ENCODE measurements at places on chromosomes 7 and 10. TPM values are rescaled to one million over a fixed set of nuclear protein-coding genes. Genes with fewer than 3 reads are reported as not detected.

CTTNBP2 gene
- total RNA-seq = 15.9 TPM

GRCh38 chr7:51366172-51366728 is 49.6 kb upstream of the COBL start:
- H3K36me3 ChIP-seq = no peaks in the 10 kb centered on the region
- no peak overlapping the region for H3K27ac ChIP-seq
- DNase-seq = no peak

GAD2 gene
- not detected for total RNA-seq

DNA sequence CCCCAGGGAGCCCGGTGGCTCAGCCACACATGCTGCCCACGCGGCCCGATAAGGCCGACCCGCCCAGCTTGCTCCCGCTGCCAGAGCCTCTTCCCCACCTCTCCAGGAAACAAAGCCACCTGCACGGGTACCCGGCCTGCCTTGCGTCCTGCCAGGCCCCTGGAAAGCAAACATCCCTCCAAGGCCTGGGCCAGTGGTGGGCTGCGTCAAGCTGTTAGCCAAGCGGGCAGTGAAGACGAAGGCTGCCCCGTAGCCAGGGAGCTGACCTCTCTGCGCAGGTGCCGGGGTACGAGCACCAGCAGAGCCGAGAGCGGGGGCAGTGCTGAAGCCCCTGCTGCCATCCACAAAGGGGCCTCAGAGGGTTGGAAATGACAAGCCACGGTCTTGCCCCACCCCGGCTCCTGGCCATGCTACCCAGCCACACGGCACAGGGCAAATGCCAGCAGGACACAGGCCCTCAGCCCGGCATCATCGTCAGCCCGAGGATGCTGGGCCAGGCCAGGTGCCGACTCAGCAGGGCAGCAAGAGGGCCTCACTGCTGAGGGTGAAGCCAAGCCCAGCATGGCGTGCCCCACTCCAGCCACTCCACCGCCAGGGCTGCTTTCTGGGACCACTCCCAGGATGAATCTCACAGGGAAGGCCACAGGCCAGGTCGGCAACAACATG is 140.0 kb downstream of the PTPRN2 start:
- no peaks in the 10 kb centered on the region for H3K27me3 ChIP-seq
- DNase-seq = no peak
- no peak overlapping the region for H3K4me3 ChIP-seq
- H3K27ac ChIP-seq = no peak overlapping the region
- H3K4me1 ChIP-seq = no peaks in the 10 kb centered on the region

DNA sequence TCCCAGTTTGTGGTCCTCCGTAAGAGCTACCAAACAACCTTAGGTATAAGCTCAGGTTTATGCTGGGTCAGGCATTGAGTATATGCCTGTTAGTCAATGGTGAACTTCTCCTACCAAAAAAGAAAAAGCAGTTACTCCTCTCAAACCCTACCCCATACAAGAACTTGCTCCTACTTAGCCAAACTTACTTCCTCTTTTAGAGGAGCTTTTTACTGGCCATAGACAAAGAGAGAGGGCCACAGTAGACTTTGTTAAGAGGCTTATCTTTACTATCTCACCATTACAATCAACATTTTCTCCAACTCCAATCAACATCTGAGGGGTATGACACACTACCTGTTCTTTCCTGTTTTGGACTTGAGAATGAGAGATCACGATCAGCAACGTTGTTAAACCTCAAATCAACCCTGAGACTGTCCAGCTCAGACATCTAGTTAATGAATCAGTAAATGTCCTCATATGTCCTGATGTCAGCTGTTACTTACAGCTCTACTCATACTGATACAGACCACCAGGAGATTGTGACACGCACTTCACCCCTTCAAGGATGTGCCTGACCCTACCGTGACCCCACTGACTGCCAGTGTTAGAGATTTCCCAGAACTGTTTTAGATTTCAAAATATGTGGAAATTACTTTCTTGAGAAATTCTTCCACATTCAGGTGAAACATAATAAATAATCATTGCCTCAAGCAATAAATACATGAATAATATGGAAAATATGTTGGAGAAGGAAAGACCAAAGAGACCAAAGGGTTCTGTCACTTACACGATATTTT is 18.4 kb upstream of the CCDC71L start:
- no peak overlapping the region for H3K27ac ChIP-seq
- no peaks in the 10 kb centered on the region for H3K27me3 ChIP-seq
- H3K36me3 ChIP-seq = no peaks in the 10 kb centered on the region
- DNase-seq = no peak
- H3K4me1 ChIP-seq = no peaks in the 10 kb centered on the region
- H3K4me3 ChIP-seq = no peak overlapping the region

DNA sequence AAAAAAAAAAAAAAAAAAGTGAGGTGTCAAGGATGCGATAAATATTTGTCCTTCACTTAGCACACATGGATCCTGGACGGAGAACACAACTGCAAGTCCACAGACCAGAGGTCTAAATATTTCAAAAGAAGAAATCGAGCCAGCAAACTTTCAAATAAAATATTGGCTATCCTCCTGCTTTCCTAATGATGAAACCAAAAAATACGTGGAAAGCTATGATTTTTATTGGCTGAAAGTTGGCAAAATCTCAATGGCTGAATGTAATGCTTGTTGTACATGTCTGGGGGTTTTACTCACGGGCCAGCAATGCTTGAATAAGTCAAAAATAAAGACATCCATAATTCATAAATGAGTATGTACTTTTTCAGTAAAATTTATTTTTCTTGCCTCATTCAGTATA is 19.0 kb upstream of the MGMT start:
- no peak overlapping the region for H3K4me3 ChIP-seq
- no peaks in the 10 kb centered on the region for H3K4me1 ChIP-seq
- H3K27me3 ChIP-seq = no peaks in the 10 kb centered on the region
- no peak for DNase-seq

DNA sequence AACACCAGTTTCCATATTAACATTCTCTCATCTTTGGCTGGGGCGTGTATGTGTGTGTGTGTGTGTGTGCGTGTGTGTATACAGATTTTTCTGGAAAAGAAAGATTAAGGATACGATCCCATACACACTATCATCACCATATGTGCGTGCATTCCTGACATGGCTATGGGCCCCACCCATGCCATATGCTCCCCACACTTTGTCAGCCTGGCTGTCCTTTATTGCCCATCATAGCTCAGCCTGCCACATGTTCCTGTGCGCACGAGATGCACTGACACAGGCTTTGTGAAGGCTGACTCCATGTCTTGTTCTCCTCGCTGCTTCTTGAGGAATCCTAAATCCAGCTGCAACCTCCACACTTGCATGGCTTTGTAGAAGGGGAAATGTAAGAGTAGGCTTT is 984.1 kb downstream of the LRMDA start:
- no peaks in the 10 kb centered on the region for H3K27me3 ChIP-seq
- H3K4me1 ChIP-seq = no peaks in the 10 kb centered on the region
- H3K27ac ChIP-seq = no peak overlapping the region
- no peak for DNase-seq
- no peaks in the 10 kb centered on the region for H3K36me3 ChIP-seq
- no peak overlapping the region for H3K4me3 ChIP-seq

GRCh38 chr10:116848944-116849247 is 403 bp upstream of the ENO4 start:
- no peak overlapping the region for H3K27ac ChIP-seq
- peak overlapping the region; percentile 69 for H3K4me3 ChIP-seq
- no peaks in the 10 kb centered on the region for H3K4me1 ChIP-seq

OPN1SW gene
- total RNA-seq = not detected

DNA sequence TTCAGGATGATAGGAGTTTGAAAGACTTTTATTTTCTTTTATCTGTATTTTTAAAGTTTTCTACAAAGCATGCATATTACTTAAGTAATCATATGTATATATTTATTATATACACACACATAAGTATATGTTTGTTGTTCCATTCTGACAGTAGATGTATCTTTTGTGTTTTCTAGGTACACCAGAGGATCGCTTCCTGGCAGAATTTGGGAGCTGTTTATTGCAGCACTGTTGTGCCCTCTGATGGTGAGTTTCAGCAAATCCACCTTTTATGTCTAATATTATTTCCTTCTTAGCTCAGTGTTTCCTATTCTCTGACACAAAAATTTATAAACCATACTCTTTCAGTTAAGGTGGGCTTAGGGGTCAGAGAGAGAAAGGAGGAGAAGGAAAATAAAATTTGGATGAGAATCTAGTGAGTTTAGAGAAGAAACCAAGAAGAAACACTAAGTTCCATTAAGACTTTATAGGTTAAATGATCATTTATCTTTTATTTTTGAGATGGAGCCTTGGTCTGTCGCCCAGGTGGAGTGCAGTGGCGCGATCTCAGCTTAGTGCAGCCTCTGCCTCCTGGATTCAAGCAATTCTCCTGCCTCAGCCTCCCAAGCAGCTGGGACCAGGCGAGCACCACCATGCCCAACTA is 59.2 kb upstream of the OIT3 start:
- H3K27me3 ChIP-seq = no peaks in the 10 kb centered on the region
- H3K27ac ChIP-seq = no peak overlapping the region
- no peaks in the 10 kb centered on the region for H3K4me1 ChIP-seq
- no peak overlapping the region for H3K4me3 ChIP-seq

DNA sequence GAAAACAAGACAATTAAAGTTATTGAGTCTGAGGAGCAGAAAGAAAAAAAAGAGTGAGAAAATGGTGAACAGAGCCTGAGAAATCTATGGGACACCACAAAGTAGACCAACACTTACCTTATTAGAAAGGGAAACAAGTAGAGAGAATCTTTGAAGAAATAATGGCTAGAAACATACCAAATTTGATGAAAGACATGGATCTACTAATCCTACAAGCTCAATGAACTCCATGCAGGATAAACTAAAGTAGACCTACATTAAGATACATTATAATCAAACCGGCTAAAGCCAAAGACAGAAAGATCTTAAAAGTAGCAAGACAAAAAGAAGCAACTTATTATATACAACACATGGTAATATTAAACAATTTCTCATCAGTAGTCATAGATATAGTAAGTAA is 782.3 kb upstream of the GHITM start:
- no peaks in the 10 kb centered on the region for H3K4me1 ChIP-seq
- H3K36me3 ChIP-seq = no peaks in the 10 kb centered on the region
- H3K27me3 ChIP-seq = no peaks in the 10 kb centered on the region
- H3K4me3 ChIP-seq = no peak overlapping the region
- no peak for DNase-seq

- no peak overlapping the region for H3K27ac ChIP-seq
- DNase-seq = no peak
- H3K27me3 ChIP-seq = no peaks in the 10 kb centered on the region
Observed at GRCh38 chr7:15885678-15886077, 199.2 kb upstream of the MEOX2 start.

TAS2R5 gene
- total RNA-seq = 1.7 TPM

SORCS1 gene
- 3.8 TPM for total RNA-seq

DNA sequence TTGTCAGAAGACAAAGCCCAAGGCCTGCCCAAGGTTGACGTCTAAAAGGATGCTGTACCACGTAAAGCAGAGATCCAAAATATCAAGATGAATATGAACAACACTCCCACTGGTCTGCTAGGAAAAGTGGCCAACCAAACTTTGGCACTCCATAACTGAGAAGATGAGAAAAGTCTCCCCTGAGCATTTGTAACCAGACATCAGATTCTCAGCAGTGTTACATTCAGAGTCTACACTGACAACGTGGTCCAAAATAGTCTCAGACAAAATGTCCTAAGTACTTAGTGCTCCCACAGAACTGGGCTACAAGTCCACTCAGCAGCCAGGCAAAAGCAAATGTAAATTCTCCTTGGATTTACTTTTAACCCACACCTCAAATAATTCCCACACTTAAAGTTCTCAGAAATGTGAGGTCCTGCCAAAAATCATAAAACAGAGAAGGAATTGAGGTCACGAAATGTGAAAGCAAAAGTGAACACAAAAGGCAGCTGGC is 185.1 kb upstream of the NOBOX start:
- no peaks in the 10 kb centered on the region for H3K27me3 ChIP-seq
- H3K27ac ChIP-seq = peak overlapping the region; percentile 44
- no peak for DNase-seq

SLC18A3 gene
- not detected for total RNA-seq

GRCh38 chr10:90945491-90946070 is 24.7 kb upstream of the ANKRD1 start:
- H3K4me1 ChIP-seq = no peaks in the 10 kb centered on the region
- no peaks in the 10 kb centered on the region for H3K36me3 ChIP-seq
- H3K27ac ChIP-seq = no peak overlapping the region
- H3K27me3 ChIP-seq = no peaks in the 10 kb centered on the region
- H3K4me3 ChIP-seq = no peak overlapping the region
- no peak for DNase-seq

- no peaks in the 10 kb centered on the region for H3K27me3 ChIP-seq
- H3K4me1 ChIP-seq = no peaks in the 10 kb centered on the region
- no peak overlapping the region for H3K27ac ChIP-seq
- H3K4me3 ChIP-seq = no peak overlapping the region
- no peaks in the 10 kb centered on the region for H3K36me3 ChIP-seq
Observed at GRCh38 chr7:155884225-155885166, 72.2 kb upstream of the SHH start.

DNA sequence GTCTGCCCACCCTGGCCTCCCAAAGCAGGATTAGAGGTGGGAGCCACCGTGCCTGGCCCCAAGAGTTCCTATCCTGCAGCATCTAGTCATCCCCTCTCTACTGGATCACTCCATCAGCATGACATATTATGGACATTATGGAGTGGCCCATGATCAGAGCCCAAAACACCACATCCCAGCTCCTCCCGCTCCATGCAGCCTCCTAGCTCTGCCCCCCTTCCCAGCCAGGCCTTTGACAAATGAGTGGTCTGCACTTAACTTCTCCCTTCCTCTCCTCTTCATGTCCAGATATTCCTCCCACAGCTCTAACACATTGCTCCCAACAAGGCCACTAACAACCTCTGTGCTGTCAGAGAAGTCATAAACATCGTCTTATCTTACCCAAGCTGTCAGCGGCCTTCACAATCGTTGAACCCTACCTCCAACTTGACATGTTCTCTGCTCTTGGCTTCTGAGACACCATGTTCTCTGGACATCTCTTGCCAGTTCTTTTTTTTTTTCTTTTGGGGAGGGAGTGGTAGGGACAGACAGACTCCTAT is 187.6 kb downstream of the NSUN6 start:
- no peaks in the 10 kb centered on the region for H3K36me3 ChIP-seq
- H3K27me3 ChIP-seq = no peaks in the 10 kb centered on the region
- H3K27ac ChIP-seq = no peak overlapping the region
- no peak overlapping the region for H3K4me3 ChIP-seq
- H3K4me1 ChIP-seq = peaks cover 4% of the 10 kb centered on the region

C1GALT1 gene
- total RNA-seq = 43.8 TPM

GALNT17 gene
- total RNA-seq = 22.4 TPM

LIPF gene
- not detected for total RNA-seq

FUOM gene
- 23.6 TPM for total RNA-seq

DNA sequence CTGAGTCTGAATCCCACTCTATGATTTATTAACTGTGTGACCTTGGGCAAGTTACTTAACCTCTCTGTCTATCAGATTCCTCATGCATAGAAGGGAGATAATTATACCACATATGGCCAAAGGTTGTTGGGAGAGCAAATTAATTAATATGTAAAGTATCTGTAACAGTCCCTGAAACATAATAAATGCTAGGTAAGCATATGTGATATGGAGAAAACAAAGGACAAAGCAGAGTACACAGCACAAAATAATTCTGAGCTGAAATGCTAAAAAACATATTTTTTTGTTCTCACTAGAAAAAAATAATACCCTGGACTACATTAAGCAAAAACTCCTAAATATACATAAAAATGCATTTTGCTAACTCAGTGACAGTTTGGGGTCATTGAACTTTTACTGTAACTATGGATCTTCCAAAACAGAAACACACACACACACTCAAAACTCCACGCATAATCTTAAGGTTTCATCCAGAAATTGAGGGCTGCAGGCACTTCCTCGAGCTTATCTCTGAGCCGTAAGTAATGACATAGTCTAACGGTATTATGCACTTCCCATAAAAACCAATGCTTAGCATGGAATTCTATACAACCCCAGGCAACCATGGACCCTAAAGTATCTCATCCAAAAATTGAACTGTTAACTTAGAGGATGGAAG is 201.7 kb upstream of the PTN start:
- no peaks in the 10 kb centered on the region for H3K27me3 ChIP-seq
- no peak for DNase-seq
- H3K36me3 ChIP-seq = no peaks in the 10 kb centered on the region
- H3K27ac ChIP-seq = no peak overlapping the region

NRAP gene
- total RNA-seq = not detected

Measured in aorta (tissue), 5 donors.